Stimulated activated CD8-positive, alpha-beta memory T cell treated with anti-CD3 and anti-CD28 coated beads, Interleukin-15, amount 100 ng/mL, for 1 hour (primary cell): ENCODE measurements at places on chromosomes 7 and 10.

DNA sequence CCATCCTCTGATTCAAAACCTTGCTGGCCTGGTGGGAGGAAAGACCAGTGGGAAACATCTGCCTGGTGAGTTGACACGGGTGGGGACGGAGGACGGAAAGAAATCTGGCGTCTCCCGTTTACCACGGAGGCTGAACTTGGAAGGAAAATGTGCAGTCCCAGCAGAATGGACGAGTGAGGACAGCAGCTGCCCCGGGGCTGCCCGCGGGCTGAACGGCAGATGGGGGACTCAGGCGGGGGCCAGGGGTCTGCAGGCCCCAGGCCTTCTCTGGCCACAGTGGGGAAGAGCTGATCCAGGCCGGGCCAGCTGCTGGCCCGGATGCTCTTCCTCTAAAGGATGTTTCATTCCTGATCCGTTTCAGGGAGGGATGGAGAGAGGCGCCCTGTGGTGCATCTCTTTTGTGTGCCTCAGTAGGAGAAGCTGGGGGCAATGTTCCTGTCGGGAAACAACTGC is 147.5 kb upstream of the CHST15 start:
- DNase-seq, result no peak

- DNase-seq, result no peak
These were observed 207.5 kb downstream of the BBS9 start for GRCh38 chr7:33336820-33337219.

DNA sequence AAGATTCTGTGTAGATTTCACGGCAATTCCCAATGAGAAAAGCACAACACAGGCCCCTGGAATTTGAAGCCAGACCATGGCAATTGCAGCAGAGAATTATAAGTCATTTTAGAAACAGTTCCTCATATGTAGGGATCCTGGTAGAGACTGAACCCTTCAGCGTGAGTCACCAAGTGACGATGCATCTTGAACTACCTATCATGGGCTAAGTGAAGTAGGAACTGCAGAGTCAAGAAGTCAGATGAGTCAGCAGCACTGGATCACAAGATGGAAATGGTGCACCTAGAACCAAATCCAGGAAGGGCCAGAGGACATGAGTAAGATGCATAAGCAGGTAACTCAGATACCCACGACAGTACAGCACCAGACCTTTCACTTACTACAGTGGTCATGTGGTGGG is 140.0 kb upstream of the TPK1 start:
- DNase-seq, result no peak

GRCh38 chr7:128307061-128307460 is 36.6 kb downstream of the RBM28 start:
- DNase-seq, result no peak
